ENCODE measurements at places on chromosomes 5 and 9. TPM values are rescaled to one million over a fixed set of nuclear protein-coding genes. Genes with fewer than 3 reads are reported as not detected.

DNA sequence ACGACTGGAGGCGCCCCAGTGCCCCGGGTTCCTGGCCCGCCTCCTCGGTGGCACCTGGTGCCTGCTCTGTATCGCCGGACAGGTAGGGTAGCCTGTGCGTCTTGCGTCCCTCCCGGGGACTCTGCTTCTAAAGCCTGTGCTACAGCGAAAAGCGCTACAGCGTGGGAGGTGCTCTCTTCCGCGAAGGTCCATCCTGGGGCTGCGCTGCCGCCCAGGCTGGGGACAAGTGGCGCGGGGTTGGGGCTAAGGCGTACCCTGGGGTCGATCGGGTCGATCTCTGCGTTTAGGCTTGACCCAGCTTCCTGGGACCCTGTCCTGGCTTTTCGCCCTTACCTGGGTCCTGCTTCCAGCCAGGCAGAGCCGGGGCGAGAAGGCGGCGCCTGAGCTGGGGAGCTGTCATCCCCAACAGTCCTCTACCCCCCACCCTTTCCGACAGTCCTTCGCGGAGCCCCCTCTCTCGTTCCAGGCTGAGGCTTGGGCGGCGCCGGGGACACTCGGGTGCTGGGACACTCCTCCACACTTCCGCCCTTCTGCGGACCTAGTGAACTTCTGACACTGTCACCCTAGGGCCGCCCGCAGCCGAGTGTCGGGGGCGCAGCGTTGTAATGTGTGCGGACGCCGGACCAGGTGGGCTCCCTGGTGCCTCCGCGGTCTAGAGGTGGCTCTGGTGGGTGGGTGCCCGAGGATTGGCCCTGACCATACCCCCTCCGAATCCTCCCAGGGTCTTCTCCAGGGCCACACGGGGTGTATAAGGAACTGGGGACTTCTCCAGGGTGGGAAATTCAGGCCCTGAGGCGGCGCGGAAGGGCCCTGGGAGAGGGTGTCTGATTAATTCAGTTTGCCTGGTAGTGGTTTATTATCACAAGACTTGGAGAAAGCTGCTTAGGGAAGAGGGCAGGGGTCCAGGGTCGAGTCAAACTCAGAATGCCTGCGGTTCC lies 328.2 kb downstream of the SH3GL2 start:
- DNase-seq = no peak

DNA sequence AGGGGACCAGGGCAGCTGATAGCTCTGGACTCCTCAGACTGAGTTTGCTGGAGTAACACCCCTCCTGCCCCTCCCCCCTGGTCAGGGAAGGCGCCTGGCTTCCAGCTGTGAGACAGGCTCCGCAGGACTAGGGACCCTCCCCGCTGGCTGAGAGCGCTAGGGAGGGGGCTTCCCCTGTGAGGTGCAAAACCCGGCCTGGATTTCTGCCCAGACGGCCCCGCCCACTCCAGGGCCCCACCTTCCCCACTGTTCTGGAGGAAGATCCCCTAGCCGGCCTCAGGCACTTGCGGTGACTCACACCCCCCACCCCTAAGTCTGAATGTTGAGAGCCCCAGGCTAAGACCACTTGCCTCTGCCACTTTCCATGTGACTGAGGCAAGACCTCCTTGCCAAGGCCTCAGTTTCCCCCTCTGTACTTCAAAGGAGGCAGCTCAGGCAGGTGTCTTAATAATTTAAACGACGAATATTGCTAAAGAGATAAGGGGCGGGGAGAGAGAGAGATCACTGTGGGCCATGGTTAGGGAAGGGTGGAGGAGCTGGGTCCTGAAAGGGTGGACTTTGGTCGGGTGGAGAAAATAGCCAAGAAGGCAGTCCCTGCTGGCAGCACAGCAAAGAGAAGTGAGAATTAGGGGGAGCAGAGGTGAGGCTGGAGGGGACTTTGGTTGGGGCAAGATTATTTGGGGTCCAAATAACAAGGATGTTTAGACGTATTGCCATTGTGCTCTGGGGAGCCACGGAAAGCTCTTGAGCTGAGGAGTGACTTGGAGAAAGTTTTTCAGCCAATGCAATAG lies 1.0 kb upstream of the DAB2IP start:
- DNase-seq = peak; percentile 97

DNA sequence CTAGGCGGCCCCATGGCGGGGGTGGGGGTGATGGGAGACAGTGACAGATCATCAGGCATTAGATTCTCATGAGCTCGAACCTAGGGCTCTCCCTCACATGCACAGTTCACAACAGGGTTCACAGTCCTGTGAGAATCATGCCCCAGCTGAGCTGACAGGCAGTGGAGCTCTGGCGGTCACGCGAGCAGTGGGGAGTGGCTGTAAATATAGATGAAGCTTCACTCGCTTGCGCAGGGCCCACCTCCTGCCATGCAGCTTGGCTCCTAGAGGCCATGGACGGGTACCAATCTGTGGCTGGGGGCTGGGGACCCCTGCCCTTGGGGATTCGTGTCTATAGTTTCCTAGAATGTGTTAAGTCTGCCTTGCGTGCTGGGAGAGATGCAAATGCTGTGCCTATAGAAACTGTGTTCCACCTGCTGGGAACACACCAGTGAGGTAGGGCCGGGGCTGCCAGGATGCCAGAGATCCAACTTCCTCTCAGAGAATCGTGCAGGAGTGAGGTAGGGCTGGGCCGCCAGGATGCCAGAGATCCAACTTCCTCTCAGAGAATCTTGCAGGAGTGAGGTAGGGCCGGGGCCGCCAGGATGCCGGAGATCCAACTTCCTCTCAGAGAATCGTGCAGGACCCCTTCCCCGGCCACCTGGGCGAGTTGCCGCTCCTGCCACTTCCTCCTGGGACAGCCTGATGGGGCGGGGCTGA lies 14.1 kb upstream of the EXOC3 start:
- no peak for DNase-seq

DNA sequence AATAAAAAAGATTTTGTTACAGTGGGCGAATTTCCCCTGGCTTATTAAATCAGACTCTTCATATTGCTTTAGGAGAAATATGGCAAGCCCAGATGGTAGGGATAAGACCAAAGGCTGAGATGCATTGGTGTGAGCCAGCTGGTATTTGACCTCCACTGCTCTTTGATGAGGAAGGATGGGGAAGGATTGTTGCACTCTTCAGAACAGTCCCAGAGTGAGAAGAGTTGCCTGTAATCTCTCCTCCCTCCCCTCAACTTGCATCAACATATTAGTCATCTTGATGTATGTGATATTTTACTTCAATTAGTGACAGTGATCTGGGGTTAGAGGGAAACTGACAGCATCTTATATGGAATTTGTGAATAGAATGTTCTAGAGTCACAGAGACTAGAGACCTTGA lies 136.6 kb downstream of the ADAMTS12 start:
- DNase-seq = no peak

DNA sequence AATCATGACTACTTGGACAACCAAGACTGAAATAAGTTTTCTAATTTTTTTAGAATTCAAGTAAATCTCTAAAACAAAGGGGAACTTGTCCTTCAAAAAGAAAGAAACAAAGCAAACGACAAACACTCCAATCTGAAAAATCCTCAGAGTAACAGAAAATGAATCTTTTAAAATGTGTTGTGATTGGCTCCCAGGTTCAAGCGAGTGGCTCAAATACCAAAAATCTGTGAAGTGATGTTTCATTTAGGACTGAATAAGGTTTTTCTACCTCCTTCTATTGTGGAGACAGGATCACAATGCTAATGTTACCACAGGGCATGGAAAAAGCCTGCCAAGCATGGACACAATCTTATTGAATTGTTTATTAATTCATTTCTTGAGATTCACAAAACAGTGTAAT lies 415.7 kb downstream of the RAB3C start:
- DNase-seq = no peak

Gene PNPLA7
- 0.14 TPM for total RNA-seq

- peak; percentile 22 for DNase-seq
Measured at GRCh38 chr9:118883411-118883810, 485.8 kb downstream of the BRINP1 start.

DNA sequence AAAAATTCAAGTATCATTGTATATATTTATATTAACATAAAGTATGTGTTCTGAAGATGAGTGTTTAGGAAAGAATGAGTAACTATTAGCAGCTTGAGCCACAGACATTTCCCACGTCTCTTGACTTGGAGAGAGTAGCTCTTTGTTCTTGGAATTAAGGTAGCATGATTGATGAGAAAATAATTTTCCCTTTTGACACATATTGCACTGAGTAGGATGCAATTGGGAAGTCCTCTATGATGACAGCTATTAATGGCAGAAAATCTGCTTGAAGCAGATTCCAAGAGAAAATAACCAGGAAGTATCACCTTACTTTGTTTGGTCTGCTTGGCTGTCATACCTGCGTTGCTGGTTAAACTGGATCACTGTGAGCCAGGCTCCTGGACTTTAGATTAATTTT lies 204.8 kb downstream of the TLE4 start:
- no peak for DNase-seq

DNA sequence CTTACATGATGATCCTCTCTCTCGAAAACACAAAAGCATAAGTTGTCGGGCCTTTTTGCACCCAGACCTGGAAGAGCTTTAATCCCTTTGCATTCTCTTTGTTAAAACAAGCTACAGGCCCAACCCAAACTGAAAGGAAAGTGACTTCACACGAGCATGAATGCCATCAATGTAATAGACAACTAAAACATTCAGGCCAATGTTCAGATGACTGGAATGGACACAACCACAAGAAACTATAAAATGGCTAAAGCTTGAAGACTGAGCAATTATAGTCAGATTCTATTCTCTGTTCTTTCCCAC lies 45.5 kb downstream of the RFX3 start:
- DNase-seq = no peak

DNA sequence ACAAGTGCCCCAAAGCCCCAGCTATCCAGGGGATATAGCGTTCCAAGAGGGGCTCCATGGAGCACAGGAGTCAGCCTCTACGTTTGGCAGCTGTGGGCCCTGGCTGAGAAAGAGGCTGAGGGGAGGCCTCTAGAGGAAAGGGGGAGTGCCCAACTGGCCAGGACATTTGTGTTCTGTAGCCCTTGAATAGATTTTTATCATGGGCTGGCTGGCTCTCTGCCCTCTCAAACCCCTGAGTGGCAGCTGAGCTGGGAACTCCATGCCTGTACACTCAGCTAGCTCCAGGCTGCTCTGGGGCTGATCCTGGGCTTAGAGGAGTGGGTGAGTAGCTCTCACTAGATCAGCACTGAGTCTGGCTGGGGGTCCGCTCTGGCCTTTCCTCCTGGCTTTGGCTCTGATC lies 285.0 kb downstream of the ZSWIM6 start:
- DNase-seq = peak; percentile 29

Gene TAF11L5
- not detected for total RNA-seq

Gene EXOSC2
- total RNA-seq = 93.7 TPM

DNA sequence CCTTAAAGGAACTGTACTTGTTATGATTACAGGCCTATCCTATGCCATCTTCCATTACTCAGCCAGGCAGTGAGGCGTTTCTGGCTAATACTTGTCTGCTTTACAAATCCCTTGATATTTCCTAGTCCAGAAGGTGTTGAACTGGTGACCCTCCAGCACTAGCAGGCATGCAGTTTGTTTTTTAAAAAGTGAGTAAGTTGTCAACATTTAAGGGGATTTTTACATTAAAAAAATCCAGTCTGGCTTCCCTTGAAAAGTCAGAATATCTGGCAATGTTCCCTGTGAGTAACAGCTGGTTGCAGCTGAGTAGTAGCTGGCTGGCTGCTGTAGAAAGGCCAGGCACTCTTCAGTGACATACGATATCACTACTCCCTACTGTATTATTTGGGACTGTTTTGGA lies 21.8 kb downstream of the GRIN3A start:
- peak; percentile 69 for DNase-seq

GRCh38 chr9:134787601-134788531 lies 92.7 kb upstream of the FCN2 start:
- no peak for DNase-seq

Gene PCA3
- total RNA-seq = 0.59 TPM

DNA sequence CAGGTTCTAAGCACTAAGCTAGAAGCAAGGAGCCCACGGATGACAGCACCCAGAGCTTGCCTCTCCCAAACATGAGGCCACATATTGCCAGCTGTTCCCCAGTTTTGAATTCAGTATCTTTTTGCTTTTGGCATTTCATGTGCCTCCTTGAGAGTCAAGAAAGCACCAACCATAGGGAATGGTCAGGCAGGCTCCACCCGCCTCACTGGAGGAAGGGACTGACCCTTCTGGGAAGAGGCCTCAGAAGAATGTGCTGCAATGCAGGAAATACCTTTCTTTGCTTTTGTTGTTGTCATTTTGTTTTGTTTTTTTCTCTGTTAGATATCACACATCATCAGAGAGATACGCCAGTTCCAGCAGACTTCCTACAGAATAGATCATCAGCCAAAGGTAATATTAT lies 13.7 kb upstream of the CKMT2 start:
- DNase-seq = no peak

Gene TAS2R1
- not detected for total RNA-seq

Gene CCNI2
- total RNA-seq = not detected

Gene HMCN2
- total RNA-seq = 5.6 TPM

Gene ZNF483
- total RNA-seq = 16.9 TPM

Gene IL3
- not detected for total RNA-seq

GRCh38 chr5:40755093-40755406 lies 711 bp downstream of the TTC33 start:
- peak; percentile 92 for DNase-seq

GRCh38 chr5:94901191-94901979 lies 282.9 kb downstream of the SLF1 start:
- no peak for DNase-seq

- no peak for DNase-seq
Measured at GRCh38 chr5:142810743-142811290, 40.6 kb downstream of the ARHGAP26 start.

- DNase-seq = no peak
Measured at GRCh38 chr5:84602371-84602771, 217.7 kb upstream of the EDIL3 start.

Gene CENPK
- 118 TPM for total RNA-seq

GRCh38 chr5:139650031-139650688 lies 2.0 kb downstream of the CXXC5 start:
- peak; percentile 51 for DNase-seq
